Uterus (tissue), 4 donors: ENCODE measurements at places on chromosomes 7 and 10. TPM values are rescaled to one million over a fixed set of nuclear protein-coding genes. Genes with fewer than 3 reads are reported as not detected.

Gene SLC16A12
- total RNA-seq = 0.26 TPM

Gene P4HA1
- total RNA-seq = 29.4 TPM

Gene CLRN3
- total RNA-seq = not detected

Gene TAS2R40
- not detected for total RNA-seq

Gene MEOX2
- total RNA-seq = 16.9 TPM

Gene CUBN
- total RNA-seq = 3.5 TPM

Gene NOC3L
- total RNA-seq = 8.2 TPM

DNA sequence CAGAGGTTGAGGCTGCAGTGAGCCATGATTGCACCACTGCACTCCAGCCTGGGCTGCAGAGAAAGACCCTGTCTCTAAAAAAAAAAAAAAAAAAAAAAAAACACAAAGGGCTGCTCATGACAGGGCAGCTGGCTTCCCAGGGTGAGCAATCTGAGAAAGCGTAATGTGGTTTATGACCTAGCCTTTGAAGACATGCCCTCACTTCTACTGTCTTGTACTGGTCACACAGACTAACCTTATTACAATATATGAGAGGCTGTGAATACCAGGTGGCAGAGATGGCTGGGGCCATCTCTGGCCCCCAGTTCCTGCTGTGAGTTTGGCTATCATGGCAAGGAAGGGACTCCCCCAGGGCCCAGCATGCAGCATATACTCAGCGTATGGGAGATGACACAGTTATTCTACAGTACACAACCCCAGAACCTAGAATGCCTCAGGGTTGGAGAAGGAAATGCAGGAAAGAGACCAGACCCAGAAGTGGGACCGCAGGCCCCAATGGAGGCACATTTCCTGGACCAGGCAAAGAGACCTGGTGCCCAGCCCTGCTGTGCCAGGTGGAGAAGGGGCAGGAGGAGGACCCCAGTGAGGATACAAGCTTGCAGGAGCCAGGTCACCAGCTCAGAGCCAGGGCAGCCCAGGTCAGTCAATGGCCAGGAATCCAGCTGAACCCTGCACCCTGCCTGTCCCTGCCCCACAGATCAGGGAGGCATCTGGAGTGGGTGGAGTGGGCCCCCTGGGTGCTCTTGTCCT lies 26.3 kb downstream of the NPTX2 start:
- no peaks in the 10 kb centered on the region for H3K27me3 ChIP-seq
- no peak overlapping the region for H3K27ac ChIP-seq
- DNase-seq = no peak
- no peaks in the 10 kb centered on the region for H3K36me3 ChIP-seq

DNA sequence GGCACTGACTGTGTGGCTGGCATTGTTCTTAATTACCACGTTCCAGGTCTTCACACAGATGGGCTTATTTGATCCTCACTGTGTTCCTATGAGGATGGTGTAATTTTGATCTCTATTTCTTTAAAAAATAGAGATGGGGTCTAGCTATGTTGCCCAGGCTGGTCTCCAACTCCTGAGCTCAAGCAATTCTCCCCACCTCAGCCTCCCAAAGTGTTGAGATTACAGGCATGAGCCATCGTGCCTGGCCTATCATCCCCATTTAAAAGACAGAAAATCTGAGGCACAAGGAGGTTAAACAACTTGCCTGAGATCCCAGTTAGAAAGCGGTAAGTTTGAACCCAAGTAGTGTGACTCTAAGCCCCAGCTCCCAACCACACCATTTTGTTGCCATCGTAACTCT lies 17.0 kb upstream of the SRGN start:
- H3K27ac ChIP-seq = no peak overlapping the region
- no peaks in the 10 kb centered on the region for H3K36me3 ChIP-seq
- H3K4me3 ChIP-seq = no peak overlapping the region
- no peaks in the 10 kb centered on the region for H3K27me3 ChIP-seq
- H3K4me1 ChIP-seq = no peaks in the 10 kb centered on the region
- DNase-seq = no peak

GRCh38 chr10:15824498-15824897 lies 35.8 kb downstream of the MINDY3 start:
- no peaks in the 10 kb centered on the region for H3K27me3 ChIP-seq
- no peaks in the 10 kb centered on the region for H3K4me1 ChIP-seq
- no peak for DNase-seq
- H3K36me3 ChIP-seq = no peaks in the 10 kb centered on the region
- no peak overlapping the region for H3K27ac ChIP-seq
- no peak overlapping the region for H3K4me3 ChIP-seq

DNA sequence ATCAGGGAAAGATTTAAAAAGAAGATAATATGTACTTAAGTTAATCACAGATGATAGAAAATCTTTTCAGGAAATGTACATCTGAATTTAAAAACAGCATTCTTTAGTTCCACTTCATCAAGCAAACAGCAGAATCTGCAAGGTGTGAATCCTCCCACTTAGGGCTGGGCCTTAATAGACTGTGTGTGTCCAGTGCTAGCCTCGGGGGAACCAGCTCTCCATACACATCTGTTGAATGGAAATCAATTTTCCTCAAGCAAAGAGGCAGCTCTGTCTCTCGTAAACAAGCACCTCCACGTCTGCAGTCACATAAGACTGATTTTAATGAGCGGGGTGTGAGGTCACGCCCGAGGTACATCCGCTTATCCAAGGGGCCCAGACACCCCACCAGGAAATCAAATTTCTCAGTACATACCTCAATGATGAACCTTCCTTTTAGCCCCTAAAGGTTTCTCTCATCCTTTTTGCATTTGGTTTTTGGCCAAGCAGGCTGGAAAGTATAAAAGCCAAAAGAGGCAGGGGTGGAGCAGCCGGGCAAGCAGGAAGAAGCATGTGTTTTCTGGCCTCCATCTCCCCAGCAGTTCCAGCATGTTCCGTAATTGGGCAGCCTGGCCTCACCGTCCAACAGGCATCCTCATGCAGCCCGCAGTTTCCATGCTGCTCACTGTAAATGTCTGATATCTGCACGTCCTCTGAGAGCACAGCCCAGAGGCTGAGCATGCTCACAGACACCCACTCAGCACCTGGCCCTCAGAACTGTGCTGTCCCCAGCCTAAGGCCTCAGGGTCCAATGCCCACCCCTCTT lies 131.3 kb downstream of the GLI3 start:
- H3K27ac ChIP-seq = peak overlapping the region; percentile 37
- H3K27me3 ChIP-seq = no peaks in the 10 kb centered on the region
- H3K36me3 ChIP-seq = no peaks in the 10 kb centered on the region
- no peak overlapping the region for H3K4me3 ChIP-seq
- no peak for DNase-seq
- peaks cover 7% of the 10 kb centered on the region for H3K4me1 ChIP-seq

GRCh38 chr7:98711945-98712344 lies 94.9 kb downstream of the NPTX2 start:
- H3K4me1 ChIP-seq = no peaks in the 10 kb centered on the region
- no peaks in the 10 kb centered on the region for H3K36me3 ChIP-seq
- H3K27me3 ChIP-seq = no peaks in the 10 kb centered on the region
- no peak for DNase-seq
- H3K27ac ChIP-seq = no peak overlapping the region

DNA sequence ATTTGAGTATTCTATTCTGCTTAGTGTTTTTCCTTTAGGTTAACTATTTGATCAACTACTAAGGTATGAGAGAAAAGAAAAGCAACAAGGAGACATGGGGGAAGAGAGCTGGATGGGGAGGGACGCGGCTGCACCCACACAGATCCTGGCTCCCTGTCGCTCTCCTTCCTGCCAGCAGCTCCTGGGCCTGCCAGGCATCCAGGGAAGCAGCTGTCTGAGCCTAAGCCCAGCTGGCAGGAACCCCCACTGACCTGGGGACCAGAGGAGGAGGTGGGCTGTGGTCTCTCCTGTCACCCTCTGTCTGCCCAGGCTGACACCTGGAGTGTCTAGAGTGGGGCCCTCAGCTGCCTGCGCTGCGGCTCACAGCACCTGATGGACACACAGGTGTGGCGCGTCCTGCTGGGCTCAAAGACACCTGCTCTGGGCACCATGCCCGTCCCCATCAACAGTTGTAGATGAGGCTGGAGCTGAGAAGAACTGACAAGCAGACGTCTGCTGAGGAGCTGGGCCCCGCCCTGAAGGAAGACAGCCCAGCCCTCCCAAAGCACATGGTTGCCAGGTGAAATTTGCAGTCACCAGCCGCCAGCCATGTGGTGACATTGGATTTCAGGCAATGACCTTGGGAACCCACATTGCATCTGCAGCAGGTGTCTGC lies 207.9 kb downstream of the PLXNA4 start:
- no peaks in the 10 kb centered on the region for H3K36me3 ChIP-seq
- no peaks in the 10 kb centered on the region for H3K4me1 ChIP-seq

DNA sequence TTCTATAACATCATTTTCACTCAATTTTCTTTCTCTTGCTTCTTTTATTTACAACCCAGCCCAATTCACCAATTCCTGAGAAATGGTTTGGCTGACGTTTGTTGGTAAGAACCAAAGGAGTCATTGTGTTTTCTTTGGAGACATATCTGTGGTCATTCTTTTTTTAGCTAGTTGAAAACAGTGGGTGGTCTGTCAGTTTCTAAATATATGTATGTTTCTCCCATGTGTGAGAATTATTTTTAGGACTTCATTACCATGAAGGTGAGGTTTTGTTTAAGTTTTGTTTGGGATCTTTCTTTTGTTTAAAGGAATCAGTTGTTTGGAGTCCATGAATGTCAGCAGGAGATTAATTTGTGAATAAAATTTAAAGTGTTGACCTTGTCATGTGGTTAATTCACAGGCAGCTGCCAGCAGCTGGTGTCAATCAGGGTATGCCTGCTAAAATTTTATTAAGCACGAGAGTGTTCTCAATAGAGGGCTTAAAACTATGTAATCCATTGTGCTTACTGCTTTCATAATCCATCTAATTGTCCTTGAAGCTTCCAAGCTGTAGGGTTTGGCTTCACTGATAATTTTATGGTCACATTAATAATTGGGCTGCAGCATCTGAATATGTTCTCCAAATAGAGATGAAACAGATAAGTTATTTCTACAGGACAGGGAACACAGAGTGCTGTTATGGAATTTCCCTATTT lies 38.7 kb downstream of the INSYN2A start:
- no peak for DNase-seq
- no peaks in the 10 kb centered on the region for H3K36me3 ChIP-seq
- no peak overlapping the region for H3K4me3 ChIP-seq
